ENCODE measurements at places on chromosomes 12 and 14.

- DNase-seq: no peak
Observed at GRCh38 chr14:32329690-32330285, 690 bp downstream of the AKAP6 start.

GRCh38 chr12:117063162-117063911 lies 35.9 kb downstream of the TESC start:
- peak; percentile 10 for DNase-seq

DNA sequence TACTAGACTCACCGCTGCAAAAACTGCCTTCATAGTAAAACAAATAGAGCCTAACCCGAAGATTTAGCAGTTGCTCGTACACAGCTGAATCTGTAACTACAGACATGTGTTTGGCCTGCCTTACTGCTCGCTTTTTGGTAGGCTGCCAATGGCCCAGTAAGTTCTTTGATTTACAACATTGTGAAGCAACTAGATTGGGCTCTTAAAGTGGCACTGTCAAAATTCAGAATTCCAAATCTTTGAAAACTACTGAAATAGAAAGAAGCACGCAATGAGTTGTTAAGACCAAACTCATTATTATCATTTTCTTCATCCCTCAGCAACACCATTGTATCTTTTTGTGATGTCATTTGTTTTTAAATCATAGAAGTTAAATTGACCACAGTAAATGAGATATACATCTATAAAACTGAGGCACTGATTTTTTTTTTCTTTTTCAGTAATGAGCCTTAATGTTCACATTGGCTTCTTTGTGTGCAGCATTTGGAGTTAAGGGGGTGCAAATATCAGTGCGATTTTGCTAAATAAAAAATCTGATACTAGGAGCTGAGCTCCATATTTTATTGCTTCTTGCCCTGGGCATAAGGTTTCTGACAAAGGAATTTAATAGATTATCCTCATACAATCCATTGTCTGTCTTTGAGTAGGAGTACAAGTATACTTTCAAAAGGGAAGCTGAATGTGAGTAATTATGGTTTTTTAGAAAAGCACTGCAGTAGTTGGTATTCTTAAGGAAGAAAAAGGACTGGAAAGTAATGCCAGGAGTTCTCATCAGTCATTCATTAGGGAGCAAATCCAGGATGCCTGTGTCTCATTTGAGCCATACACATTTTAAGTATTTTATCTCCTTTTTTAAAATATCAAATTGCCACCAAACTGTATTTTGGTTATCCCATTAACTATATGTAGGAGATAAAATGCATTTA lies 138.5 kb downstream of the KICS2 start:
- DNase-seq: no peak

- no peak for DNase-seq
Observed at GRCh38 chr12:95836630-95837239, 22.0 kb upstream of the SNRPF start.

GRCh38 chr12:32039347-32039746 lies 67.3 kb upstream of the BICD1 start:
- DNase-seq: no peak

- DNase-seq: peak; percentile 96
Observed at GRCh38 chr14:24146978-24147760, at the start of gene RNF31. Gene RNF31 (plus strand): TSS chr14:24147498. CDS start chr14:24147699, 201 bp downstream.

DNA sequence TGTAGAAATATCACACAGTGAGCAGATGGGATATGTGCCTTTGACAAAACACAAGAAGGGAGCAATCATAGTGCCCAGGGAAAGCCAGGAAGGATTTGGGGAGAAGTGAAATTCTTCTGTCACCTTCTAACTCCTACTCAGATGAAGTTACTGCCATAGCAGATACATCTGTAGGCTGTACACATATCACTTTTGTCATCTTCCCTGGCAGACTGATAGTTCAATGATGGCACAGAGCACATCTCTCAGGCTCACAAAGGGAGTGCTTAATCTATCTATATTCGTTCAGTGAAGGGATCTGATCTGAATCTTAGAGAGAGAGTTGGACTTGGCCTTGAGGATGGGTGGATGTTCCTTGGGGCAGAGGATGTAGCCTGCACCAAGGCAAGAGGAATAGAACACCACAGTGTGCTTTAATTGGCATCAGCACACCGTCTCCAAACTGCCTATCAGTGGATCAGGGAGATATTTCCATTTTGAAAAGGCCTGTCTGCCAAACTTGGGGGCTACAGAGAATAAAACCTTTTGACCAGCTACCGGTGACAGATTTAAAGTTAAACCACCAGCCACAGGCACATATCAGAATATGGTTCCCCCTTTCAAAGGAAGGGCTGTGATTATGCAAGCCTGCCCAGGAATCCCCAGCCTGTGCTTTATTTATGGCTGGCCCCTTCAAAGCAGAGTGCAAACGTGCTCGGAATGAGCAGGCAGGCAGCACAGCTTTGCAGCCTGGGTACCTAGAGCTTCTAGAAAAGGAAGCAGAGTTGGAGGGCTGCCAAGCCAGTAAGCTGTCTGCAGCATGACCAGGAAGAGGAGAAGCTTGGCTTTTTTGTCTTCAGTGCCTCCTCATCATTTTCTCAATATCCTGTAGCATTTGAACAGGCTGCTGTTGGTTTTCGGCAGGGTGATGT lies 165.5 kb upstream of the DYRK2 start:
- peak; percentile 70 for DNase-seq

DNA sequence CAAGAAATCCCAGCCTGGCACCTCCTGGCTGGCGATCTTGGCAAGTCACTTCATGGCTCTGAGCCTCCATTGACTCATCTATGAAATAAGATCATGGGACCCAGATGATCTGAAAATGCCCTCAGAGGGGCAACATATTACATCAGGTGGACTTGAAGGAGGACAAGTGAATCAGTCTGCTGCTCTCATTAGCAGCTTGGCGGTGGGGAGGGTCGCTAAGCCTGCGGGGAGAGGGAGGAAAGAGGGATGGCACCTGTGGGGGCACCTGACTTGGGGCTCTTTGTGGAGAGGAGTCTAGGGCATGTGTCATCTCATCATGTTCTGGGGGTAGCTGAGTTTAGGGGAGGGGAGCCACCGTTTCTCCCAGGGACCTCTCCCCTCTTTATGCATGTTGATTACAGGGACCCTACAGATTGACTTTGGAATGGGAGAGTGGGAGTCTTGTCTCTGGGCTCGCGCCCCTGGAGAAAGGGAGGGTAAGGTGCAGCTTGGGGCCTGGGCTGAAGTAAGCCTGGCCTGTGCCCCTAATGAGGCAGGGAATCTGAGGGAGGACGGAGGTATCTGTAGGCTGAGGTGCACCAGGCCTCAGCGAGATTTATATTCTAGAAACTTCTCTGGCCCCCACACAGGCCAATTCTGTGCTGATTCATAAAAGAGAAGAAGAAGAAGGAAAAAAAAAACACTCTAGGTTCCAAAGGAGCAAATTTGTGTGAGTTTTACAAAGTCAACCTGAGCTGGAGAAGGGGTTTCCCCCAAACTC lies 29.3 kb upstream of the BATF start:
- no peak for DNase-seq

DNA sequence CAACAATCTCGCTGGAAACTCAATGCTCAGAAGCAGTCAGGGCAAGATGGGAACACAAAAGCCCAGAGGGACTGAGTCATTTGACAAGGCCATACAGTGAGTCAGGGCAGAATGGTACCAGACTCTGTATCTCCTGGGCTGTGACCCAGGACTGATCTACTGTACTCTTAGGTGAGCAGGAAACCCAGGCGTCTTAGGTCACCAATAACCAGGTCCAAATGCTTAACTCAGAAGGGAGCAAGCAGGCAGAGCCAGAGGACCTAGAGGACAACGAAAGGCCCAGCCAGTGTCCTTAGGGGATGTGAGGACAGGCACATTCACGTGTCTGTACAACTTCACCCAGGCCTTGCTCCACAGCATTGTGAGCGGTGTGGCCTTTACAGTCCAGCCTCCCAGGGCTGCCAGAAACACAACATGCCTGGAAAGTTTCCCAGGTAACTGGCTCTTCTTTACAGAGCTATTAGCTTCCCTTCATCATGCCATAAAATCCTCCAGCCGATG lies 69.9 kb downstream of the ARL6IP4 start:
- DNase-seq: no peak

DNA sequence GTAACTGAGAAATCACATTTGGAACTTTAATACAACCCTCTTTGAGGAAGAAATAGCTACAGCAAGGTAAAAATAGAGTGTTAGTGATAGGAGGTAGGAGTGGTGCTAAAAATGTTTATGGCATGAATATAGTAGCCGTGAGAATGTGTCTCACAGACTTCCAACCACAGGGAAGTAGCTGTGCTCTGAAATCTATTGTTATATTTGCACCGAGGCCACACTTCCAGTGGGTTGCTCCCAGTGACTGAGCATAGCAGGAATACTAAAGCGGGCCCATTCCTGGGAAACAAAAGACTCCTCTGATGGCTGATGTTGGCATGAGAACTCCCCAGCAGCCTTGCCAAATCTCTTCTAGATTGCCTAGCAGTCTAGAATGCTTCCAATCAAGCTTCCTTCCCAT lies 174.1 kb upstream of the PLXNC1 start:
- DNase-seq: no peak

DNA sequence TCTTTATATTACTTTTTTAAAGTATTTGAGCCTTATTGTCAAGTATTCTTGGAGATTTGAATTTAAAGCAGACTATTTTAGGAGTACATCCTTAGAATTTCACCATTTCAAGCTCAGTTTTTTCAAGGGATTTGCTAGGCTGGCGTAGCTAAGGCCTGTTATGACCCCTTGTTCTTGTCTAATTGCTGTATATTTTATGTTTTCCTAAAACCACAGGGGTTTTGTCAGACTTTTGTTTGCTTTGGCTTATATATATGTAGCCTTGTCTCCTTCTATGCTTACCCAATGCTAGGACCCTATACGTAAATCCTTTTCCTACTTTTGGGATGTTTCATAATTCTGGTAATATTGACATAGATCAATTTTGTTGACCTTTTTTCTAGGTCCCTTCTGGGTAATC lies 147.0 kb upstream of the SYT10 start:
- DNase-seq: no peak

- no peak for DNase-seq
Observed at GRCh38 chr12:12521044-12521485, 41.6 kb downstream of the DUSP16 start.

- DNase-seq: no peak
Observed at GRCh38 chr12:119308708-119309456, 25.6 kb upstream of the CCDC60 start.

GRCh38 chr12:39723831-39724230 lies 104.2 kb upstream of the ABCD2 start:
- DNase-seq: no peak

DNA sequence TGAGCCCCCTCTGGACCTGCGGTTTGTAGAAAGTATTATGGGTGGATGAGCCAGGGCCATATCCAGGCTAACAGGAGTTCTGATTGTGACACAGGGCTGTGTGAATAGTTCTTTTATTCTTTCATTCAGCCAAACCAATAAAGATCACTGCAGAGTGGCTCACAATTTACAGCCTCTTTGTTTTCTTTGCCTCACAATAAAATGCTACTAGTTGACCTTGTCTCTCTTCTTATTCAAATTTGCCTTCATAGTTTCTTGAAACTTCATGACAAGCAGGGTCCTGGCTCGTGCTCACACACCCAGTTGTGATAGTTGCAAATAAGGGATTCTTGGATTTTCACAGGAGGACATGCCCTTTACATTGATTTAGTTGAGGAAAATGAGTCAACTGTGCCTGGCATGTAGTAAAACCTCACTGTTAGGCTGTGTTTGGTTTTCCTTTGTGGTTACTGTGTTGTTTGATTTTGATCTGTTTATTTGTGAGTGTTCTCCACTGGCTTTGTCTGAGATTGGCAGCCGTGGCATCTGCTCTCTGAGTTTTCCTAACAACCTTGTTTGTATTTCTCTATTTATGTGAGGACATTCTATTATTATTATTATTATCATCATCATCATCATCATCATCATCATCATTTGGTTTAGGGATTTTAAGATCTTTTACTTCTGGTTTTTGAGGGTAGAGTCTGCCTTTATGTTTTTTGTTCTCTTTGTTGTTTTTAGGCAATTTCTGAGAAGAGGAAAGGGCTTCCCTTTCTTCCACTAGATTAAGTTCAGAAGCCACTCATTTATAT lies 2.7 kb upstream of the KRT6B start:
- no peak for DNase-seq
